Omental fat pad (tissue), 4 donors: ENCODE measurements at places on chromosomes 5 and 9. TPM values are rescaled to one million over a fixed set of nuclear protein-coding genes. Genes with fewer than 3 reads are reported as not detected.
A peak's percentile ranks its signal among the peaks of the same experiment; 100 is the strongest.

Gene TEK
- 65.6 TPM for total RNA-seq

Gene RHOBTB3
- total RNA-seq = 245 TPM

Gene OMD
- 38.5 TPM for total RNA-seq

Gene NME5
- 2.3 TPM for total RNA-seq

Gene OCLN
- total RNA-seq = 10.6 TPM

Gene ANKRD31
- 0.12 TPM for total RNA-seq

DNA sequence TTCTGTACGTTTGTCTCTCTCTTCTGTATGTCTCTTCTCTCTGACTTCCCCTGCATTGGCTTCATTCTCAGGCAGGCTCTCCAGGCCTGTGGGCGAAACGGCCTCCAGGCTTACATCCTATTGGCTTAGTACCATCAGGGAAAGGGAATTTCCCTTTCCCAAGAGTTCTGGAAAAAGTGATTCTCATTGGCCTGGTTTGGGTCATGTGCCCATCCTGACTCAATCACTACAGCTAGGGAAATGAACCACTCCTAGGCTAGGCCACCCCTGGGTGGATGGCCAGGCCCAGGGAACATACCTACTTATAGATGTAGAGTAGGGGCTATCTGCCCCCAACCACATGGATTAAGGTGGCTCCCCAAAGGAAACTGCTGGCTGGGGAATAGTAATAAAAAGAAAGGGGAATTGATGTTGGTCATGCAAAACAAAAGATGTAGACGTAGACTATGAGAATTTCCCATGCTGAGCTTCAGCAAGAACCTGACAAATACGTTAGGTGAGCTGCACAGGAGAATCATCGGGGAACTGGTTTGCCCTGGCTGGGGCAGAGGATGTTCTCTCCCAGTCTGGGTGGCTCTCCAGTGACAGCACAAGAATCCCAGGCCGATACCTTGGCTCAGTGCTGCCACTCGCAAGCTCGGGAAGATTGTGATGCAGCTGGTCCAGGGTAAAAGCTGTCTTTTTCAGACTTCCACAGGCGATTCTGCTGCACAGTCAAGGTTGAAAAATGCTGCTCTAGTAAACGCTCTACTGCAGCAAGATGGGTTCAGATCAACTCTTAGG, 3.7 kb upstream of the EGR1 start:
- DNase-seq = peak; percentile 38

DNA sequence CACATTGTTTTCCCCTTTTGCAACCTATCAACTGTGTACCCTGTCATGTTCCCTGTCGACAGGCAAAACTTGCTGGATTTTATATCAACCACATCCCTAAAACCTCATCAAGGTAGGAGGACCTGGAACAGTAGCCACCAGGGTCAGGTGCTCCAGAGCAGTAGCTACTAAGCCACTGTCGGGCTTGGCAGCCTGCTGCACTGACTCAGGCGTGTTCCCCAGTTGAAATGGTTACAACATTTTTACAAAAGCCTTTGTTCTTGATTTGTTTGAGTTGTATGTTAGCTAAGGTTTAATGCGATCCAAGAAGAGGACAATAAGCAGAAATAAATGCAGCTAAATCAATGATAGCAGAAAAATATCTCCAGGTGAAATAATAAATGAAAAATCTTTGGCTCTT, 407.4 kb upstream of the TLE4 start:
- DNase-seq = no peak
